ENCODE measurements at places on chromosomes 13 and 19.

GRCh38 chr13:78078168-78078567, 159.5 kb upstream of the EDNRB start:
- no peak for DNase-seq

- DNase-seq: no peak
Measured at GRCh38 chr13:110834572-110834971, 80.3 kb downstream of the ANKRD10 start.

GRCh38 chr13:92952161-92952560, 274.4 kb upstream of the GPC6 start:
- DNase-seq: no peak

DNA sequence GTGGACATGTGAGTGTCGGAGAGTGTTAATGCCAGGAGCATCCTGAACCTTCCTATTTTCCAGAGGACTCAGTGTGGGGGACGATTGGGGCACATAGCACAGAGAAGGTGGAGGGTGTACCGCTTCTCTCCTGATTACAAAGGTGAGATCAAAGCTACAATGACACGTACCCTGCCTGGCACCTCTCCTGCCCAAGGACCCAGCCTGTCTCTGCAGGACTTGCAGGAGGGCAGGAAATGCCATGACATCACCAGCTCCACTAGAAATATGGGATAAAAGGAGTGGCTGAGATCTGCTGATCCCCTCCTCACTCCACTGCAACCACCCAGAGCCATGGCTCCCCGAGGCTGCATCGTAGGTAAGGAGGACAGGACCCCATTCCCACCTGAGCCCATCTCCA, at the start of gene IGFL1:
IGFL1 (plus strand) TSS at position 301 of the 400 bp plus-strand sequence; CDS start at position 334, 33 bp downstream.
- no peak for DNase-seq

- no peak for DNase-seq
Measured at GRCh38 chr19:7976461-7976860, 29.0 kb downstream of the ELAVL1 start.

GRCh38 chr13:36601186-36601585, 72.6 kb upstream of the SERTM1 start:
- no peak for DNase-seq

GRCh38 chr19:48290401-48290770, 20.5 kb downstream of the ZNF114 start:
- DNase-seq: no peak

GRCh38 chr19:35327642-35328041, 1.3 kb upstream of the CD22 start:
- no peak for DNase-seq

DNA sequence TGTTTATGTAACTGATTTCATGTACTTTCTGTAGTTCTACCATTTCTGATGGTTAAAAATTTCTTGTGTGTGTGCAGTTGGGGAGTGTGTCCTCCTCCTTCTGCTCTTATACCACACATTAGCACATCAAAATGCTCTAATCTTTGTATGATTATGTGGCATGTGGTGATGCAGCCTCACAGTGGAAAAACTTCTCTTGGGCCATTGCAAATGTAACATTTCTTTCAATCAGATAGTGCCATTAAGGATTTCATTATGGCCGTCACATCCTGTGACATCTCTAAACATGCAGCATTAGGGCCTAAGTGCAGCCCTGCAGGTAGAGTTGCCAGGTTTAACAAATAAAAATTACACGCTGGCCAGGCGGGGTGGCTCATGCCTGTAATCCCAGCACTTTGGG, 24.9 kb upstream of the ALOX5AP start:
- DNase-seq: no peak

- DNase-seq: no peak
Measured at GRCh38 chr13:34070006-34070405, 252.1 kb downstream of the RFC3 start.

- no peak for DNase-seq
Measured at GRCh38 chr13:108315991-108316390, 46.5 kb downstream of the TNFSF13B start.

DNA sequence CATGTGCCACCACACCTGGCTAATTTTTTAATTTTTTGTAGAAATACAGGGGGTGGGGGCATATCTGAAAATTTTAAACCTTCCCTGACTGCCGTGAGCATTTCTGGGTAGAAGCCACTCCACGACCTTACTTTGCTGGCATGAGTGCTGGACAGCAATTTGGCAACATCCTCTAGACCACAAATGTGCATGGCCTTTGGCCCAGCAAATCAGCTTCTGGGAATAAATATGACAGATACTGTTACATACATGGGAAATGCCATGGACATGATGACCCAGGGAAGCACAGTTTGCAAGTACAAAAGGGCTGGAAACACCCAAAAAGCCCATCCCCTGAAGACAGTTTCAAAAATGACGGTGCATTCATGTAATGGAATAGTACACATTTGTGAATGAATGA, 3.2 kb upstream of the PVR start:
- DNase-seq: no peak

DNA sequence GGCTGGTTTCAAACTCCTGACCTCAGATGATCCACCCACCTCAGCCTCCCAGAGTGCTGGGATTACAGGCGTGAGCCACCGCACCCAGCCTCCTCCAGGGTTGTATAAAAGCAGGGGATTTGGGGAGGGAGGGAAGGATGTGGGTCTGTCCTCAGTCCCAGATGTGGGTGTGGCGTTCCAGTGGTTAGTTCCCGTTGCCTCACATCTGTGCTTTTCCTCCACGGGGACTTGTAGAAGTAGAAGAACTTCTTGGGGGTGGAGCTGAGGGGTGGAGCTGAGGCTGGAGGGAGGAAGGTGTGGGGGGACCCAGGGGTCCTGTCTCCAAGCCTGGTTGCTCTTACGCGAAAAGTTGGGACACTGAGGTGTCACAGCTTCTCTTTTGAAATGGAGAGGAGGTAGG, 514 bp upstream of the MCEMP1 start:
- DNase-seq: no peak

DNA sequence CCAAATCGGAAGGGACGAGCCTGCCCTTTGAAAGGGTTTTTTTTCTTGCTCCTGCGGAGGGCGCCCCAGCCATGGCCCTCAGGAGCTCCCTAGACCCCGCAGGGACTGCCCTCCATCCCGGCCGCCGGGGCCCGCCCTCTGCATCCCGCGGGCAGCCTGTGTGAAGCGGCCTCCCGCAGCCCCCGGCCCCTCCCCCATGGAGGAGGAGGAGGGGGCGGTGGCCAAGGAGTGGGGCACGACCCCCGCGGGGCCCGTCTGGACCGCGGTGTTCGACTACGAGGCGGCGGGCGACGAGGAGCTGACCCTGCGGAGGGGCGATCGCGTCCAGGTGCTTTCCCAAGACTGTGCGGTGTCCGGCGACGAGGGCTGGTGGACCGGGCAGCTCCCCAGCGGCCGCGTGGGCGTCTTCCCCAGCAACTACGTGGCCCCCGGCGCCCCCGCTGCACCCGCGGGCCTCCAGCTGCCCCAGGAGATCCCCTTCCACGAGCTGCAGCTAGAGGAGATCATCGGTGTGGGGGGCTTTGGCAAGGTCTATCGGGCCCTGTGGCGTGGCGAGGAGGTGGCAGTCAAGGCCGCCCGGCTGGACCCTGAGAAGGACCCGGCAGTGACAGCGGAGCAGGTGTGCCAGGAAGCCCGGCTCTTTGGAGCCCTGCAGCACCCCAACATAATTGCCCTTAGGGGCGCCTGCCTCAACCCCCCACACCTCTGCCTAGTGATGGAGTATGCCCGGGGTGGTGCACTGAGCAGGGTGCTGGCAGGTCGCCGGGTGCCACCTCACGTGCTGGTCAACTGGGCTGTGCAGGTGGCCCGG, 815 bp downstream of the MAP3K10 start:
- DNase-seq: peak; percentile 24

- DNase-seq: peak; percentile 44
Measured at GRCh38 chr13:41457589-41458186, 338 bp downstream of the RGCC start.

DNA sequence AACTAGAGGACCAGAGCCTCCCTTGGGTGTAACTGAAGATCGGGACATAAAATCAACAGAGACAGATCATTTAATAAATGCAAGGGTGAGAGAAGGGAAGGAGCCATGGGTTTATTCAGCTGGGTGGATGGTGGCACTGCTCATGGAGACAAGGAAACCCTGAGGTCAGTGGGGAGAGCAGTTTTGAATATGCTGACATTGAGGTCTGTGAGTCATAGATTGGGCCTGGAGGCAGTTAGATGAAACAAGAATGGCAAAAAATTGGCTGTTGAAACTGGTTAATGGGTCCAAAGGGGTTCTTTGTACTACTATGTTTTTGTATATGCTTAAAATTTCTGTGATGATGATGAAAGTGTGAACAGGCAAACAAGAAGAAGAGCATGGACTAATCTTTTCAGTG, 5.1 kb upstream of the GTF3A start:
- DNase-seq: no peak

GRCh38 chr13:25948910-25949309, 102.9 kb downstream of the SHISA2 start:
- DNase-seq: no peak

DNA sequence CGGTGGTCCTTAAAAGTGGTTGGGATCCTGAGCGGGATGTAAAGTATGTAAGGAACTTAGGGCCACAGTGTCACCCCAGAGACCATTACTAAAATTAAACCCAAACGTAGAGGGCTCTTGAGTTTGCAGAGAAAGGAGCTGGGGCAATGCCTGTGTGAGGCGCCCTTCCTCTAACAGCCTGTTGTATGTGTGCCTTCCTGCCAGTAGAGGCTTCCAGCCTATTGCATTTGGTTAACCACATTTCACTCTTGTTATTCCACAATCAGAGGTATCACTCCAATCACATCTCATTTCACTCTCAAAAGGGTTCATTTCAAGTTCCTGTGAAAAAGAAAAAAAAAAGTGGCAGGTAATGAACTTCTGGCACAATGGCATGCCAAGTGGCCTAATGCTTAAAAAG, 29.4 kb downstream of the DIAPH3 start:
- no peak for DNase-seq

DNA sequence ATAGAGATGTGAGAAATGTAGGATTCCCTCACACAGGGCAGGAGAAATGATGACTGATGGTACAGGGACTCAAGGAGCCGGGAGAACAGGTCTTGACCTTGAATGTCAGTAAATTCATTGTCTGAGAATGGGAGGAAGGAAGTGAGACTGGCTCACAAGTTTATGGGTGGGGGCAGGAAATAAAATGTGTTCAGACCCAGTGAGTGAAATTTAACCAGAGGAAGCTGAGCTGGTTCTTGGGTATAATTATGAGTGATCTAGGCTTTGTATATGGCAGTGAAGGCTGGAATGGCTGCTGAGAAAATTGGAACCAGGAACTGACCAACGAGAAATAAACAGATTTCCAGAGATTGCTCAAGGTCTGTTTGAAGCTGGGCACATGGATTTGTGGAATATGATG, 6.3 kb upstream of the IGSF23 start:
- no peak for DNase-seq

GRCh38 chr19:2517881-2518601, 42.1 kb downstream of the GADD45B start:
- DNase-seq: no peak

DNA sequence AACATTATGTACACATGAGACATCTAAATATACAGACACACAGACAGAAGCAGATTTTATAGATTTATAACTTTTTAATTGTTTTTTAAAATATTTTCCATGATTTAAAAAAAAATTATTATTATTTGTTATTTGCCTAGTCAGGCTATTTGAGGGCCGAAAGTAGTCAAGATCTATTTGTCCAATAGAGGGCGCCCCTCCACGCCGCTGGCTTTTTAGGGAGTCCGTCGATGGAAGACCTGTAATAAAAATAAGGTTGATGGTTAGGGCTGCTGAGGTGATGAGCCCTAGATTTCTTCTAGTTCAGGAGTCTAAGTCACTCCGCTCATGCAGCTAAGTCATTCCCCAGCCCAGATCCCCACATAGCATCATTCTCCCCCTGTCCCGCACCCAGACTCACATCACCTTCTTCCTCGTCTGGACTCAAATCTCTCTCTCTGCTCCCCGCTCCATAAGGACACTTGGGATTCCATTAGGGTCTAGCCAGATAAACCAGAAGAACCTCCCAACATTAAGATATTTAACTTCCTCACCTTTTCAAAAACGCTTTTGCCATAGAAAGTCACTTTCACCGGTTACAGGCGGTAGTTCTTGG, 33.9 kb upstream of the CEACAM21 start:
- DNase-seq: peak; percentile 72

- DNase-seq: peak; percentile 57
Measured at GRCh38 chr19:2627319-2627829, 75.1 kb downstream of the GNG7 start.

GRCh38 chr13:62524061-62524460, 1108.4 kb upstream of the PCDH20 start:
- no peak for DNase-seq

DNA sequence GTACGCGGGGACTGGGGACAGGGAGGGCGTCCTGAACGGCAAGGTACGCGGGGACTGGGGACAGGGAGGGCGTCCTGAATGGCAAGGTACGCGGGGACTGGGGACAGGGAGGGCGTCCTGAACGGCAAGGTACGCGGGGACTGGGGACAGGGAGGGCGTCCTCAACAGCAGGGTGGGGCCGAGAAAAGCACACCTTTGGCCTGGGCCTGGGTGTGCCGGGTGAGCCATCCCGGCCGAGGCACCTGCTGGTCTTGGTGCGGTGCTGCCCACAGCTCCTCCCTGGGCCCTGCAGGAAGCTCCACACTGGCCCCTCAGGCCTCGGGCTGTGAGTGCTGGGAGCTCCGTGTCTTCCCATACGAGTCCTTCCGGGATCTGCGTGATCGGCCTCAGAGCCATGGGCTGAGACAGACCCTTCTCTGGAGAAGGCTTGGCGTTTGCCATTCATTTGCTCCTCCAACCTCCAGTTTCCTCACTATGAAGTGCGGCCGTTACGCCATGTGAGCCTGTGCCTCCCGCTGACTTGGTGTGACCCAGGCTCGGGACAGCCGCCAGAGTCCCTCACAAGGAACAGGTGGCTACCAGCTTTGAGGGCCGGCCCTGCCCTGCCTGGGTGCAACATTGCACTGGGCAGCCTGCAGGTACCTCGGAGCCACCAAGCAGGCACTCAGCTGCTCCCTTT, 7.8 kb upstream of the ZNF554 start:
- DNase-seq: no peak

DNA sequence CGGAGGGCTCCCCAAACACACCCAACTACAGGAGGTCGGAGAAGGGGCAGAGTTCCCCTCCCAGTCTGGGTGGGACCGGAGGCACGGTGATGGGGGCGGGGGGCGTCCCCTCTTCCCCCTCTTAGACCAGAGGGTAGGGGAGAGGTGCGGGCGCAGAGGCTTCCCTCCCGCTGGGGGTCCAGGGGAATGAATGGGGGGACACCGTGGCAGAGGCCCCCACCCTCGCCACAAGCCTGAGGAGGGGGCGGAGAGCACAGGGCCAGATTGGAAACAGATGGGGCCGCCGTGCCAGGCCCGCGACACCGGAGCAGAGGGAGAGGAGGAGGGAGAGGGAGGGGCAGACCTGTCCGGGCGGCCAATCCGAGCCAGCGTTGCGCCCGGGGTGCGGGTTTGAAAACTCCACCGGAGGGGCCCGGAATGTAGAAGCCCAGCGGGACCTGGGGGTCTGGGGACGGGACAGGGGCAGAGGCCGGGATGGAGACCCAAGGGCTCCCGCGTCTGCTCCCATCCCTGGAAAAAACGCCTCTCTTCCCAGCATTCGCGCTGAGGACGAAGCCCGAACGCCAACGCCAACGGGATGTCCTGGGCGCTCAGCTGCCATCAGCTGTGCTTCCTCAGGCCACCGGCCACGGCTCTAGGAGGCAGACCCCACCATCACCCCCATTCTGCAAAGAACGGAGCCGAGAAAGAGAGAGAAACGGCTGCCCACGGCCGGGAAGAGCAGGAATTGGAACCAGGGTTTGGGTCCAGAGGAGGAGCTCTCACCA, 46.8 kb downstream of the PTPRS start:
- peak; percentile 9 for DNase-seq

- no peak for DNase-seq
Measured at GRCh38 chr19:51219307-51219706, 5.6 kb upstream of the CD33 start.

Data from stimulated activated CD4-positive, alpha-beta T cell treated with anti-CD3 and anti-CD28 coated beads, Interleukin-4, amount 100 ng/mL, for 1 hour (primary cell).